Spleen (tissue), 13 donors: ENCODE measurements at places on chromosomes 6 and 20. TPM values are rescaled to one million over a fixed set of nuclear protein-coding genes. Genes with fewer than 3 reads are reported as not detected.

DNA sequence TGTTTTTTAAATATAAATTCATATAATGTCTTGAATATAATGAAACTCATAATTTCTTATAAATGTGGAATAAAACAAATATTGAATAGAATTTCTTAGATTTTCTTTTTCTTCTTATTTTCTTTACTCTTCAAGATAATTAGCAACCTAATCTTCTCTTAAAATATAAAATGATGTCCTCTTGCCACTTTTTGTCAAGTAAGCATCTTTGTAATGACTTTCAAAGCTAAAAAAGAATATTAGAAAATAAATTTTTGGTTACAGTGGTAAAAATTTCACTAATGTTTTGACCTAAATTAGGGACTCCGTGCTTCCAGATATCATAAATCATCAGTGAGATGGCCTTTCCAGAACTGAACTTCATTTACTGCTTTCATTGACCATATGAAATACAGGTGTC is 846.4 kb downstream of the FRK start:
- DNase-seq: no peak
- no peaks in the 10 kb centered on the region for H3K36me3 ChIP-seq
- no peaks in the 10 kb centered on the region for H3K27me3 ChIP-seq
- H3K27ac ChIP-seq: no peak overlapping the region
- no peak overlapping the region for H3K4me3 ChIP-seq

DNA sequence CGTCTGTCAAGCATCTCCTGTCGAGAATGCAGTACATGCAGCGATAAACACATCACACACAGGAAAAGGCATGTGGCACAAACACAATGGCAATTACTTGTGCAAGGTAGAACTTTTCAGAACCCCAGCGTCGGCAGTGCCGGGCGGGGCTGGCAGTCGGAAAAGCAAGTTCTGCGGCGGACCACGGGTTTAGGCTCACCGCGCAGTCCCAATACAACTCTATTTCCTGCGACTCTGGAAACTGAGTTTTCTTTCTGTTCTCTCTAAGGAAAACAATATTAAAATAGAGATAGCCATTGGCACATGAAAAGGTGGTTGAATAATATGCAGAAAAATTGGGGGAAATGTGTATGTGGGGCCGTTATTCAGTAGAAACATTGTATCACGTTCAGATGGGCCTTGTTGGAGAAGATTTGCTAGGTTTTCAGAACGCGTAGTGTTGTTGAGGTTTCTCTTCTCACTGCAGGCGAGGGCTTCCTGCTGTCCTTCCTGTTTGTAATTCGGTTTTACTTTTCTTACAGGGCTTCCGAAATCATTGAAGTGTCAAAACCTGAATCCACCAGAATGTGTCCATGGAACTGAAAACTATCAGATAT is 369.5 kb downstream of the THBS2 start:
- peak; percentile 61 for DNase-seq
- peak overlapping the region; percentile 66 for H3K27ac ChIP-seq
- H3K4me1 ChIP-seq: no peaks in the 10 kb centered on the region

GRCh38 chr20:6868861-6869260 is 101.4 kb downstream of the BMP2 start:
- H3K4me1 ChIP-seq: no peaks in the 10 kb centered on the region
- DNase-seq: no peak
- no peak overlapping the region for H3K4me3 ChIP-seq
- no peaks in the 10 kb centered on the region for H3K27me3 ChIP-seq
- no peaks in the 10 kb centered on the region for H3K36me3 ChIP-seq

DNA sequence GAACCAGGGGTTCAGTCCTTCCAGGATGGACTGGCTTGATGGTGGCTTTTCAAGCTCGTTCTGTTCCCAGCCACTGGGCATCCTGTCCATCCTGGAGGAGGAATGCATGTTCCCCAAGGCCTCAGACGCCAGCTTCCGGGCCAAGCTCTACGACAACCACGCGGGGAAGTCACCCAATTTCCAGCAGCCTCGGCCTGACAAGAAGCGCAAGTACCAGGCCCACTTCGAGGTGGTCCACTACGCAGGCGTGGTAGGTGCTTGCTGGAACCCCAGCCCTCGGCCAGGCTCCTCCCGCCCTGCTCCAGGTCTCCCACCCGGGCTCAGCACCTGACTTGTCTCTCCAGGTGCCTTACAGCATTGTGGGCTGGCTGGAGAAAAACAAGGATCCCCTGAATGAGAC is 34.0 kb downstream of the MYH7B start:
- no peak overlapping the region for H3K4me3 ChIP-seq
- peaks cover 3% of the 10 kb centered on the region for H3K36me3 ChIP-seq
- H3K4me1 ChIP-seq: no peaks in the 10 kb centered on the region
- no peak for DNase-seq

DNA sequence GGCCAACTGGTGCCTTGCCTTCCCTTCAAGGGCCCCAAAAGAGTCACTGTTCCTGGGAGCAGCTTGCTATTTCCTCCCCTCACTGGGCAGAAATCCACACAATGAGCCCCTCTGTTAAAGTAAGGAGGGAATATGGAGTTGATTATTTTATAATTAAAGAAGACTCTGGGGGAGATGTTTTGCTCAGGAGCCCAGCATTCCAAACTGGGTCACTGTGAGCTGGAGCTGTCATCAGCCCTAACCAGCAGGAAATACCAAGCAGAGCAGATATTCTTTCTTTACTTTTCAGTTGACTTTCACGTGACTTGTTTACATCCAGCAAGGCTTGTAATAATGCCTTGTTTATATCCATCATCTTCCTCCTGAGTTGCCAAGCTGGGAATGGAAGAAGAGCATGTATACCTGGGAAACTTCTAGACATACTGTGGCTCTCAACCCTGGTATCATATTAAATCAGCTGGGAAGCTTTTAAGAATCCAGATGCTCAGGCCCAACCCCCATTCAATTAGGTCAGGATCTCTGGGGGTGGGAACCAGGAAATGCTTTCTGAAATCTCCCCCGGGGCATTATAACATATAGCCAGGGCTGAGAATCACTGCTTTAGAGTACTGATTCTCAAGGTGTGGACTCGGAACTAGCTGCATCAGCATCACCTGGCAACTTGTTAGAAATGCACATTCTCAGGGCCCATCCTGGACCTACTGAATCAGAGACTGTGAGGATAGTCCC is 175.6 kb upstream of the MYLIP start:
- H3K27me3 ChIP-seq: no peaks in the 10 kb centered on the region
- DNase-seq: no peak
- no peaks in the 10 kb centered on the region for H3K36me3 ChIP-seq

DNA sequence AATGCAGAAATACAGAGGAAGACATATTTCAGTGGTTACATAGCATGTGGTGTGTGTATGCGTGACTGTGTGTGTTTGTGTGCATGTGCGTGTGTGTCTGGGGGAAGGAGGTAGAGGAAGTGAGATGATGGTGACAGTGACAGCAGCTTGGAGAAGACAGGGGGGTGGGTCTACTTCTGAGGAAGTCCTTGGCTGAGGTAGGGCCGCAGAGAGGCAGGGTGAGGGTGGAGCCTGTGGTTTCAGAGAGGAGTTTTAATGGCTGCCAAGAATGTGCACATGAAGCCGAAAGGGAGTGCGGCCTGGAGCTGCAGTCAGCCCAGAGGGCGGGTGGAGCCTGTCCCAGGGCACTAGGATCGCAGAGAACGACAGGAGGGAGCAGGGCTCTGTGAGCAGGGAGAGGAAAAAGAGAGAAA is 22.7 kb upstream of the RNF24 start:
- DNase-seq: peak; percentile 93
- no peaks in the 10 kb centered on the region for H3K36me3 ChIP-seq
- peak overlapping the region; percentile 29 for H3K4me3 ChIP-seq

- H3K27me3 ChIP-seq: no peaks in the 10 kb centered on the region
- H3K4me1 ChIP-seq: no peaks in the 10 kb centered on the region
- no peak overlapping the region for H3K4me3 ChIP-seq
Measured at GRCh38 chr20:39823224-39823623, 861.1 kb downstream of the DHX35 start.

DNA sequence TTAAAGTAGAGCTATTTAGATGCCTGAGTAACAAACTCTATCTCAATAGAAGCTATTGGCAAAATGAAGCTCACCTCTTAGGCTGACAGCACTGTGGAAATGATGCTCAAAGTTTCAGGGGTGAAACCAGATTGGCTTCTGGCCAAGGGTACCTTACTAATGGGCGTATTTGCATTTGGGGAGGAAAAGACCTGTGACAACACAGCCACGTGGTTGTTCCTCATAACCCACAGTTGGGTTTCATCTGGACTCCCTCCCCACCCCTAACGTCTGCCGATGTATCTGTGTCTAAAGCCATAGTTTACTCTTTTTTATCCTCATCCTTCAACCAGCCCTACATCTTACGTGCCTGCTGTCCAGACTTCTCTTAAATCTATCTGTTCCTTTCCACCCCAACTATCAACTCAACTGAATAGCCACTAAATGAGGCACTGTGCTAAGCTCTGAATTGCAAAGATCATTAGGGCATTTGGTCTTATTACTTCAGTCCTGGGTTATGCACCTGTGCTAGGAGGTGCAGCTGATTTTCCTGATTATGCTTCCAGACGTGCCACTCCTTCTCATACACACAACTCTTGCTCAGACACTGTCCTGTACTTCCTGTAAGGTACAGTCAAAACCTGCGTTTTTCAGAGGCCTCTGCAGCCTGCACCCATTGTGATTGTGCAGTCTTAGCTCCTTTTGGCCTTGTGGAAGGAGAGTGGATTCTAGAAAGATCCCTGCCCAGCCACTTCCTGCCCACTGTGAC is 80.6 kb upstream of the ARMC2 start:
- no peaks in the 10 kb centered on the region for H3K27me3 ChIP-seq
- no peak for DNase-seq
- H3K4me1 ChIP-seq: peaks cover 6% of the 10 kb centered on the region
- no peak overlapping the region for H3K27ac ChIP-seq
- H3K36me3 ChIP-seq: no peaks in the 10 kb centered on the region
- H3K4me3 ChIP-seq: no peak overlapping the region

DNA sequence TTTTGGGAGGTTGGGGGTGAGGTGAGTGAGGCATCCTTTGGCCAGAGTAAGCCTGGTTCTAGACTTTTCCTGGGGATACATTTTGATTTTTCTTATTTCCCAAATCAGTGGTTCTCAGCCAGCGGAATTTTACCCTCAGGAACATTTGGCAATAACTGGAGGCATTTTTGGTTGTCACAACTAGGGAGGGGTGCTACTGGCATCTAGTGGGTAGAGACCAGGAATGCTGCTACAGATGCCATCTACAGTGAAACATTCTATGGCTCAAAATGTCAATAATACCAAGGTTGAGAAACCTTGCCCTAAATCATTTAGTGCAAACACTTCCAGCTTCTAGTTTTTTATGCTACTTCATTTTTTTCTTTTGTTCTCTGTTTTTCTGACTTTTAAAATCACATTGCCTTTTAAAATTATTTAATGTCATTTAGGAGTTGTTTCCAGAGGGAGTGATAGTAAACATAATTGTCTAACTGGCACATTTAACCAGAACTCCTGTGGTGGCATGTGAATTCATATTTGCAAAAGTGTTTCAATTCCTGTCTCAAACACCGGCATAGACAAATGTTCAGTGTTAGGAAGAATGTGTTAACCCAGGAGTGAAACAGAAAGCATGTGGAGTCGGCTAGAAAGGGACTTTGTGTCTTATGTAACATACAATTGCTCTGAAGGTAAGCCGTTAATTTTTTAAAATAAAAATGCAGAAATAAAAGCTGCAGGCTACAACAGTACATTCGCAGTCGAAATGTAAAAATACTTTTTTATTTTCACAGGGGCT is 59.0 kb downstream of the QRSL1 start:
- H3K27me3 ChIP-seq: no peaks in the 10 kb centered on the region
- no peak for DNase-seq
- peaks cover 6% of the 10 kb centered on the region for H3K4me1 ChIP-seq
- H3K27ac ChIP-seq: no peak overlapping the region
- no peak overlapping the region for H3K4me3 ChIP-seq

GRCh38 chr20:10784554-10785183 is 110.9 kb upstream of the JAG1 start:
- no peaks in the 10 kb centered on the region for H3K27me3 ChIP-seq
- H3K36me3 ChIP-seq: no peaks in the 10 kb centered on the region
- no peak for DNase-seq
- no peak overlapping the region for H3K27ac ChIP-seq
- H3K4me1 ChIP-seq: no peaks in the 10 kb centered on the region

DNA sequence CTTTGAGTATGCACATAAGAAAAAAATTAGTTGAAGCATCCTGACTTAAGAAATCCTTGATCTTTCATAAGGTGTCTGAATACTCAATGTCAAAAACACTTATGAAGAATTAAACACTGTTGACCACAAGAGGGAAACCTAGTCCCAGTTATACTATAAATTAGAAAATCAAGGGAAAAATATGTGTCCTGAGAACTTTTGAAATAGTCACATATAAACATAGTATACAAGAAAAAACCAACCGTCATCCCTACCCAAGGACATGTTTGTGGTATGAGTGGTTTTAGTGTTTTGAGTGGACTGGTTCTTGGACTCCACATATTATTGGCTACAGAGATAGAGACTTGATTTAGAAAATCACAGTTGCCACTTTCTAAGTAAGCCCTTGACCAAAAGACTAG is 7.6 kb upstream of the HLA-DRA start:
- no peak overlapping the region for H3K27ac ChIP-seq
- H3K36me3 ChIP-seq: no peaks in the 10 kb centered on the region
- no peak overlapping the region for H3K4me3 ChIP-seq
- no peak for DNase-seq

DNA sequence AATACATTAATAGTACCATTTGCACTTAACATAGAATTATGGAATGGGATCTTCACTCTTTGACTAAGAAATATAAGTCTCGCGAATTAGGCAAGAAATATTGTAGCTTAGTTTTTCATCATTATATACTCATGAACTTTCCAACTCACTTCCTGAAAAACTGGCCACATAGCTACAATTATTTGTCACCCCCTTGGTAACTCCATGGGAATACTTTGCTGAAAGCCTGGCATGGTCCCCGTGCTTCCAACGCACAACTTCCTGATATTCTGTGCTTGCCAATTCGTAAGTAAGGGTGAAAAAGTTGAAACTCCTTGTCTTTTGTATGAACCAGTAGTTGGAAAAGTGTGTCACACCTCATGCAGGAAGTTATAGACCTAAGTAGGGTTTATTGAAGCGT is 23.7 kb upstream of the HLA-DQA1 start:
- H3K4me1 ChIP-seq: no peaks in the 10 kb centered on the region
- no peak overlapping the region for H3K27ac ChIP-seq
- DNase-seq: no peak
- H3K27me3 ChIP-seq: no peaks in the 10 kb centered on the region
- H3K4me3 ChIP-seq: no peak overlapping the region
- H3K36me3 ChIP-seq: no peaks in the 10 kb centered on the region

DNA sequence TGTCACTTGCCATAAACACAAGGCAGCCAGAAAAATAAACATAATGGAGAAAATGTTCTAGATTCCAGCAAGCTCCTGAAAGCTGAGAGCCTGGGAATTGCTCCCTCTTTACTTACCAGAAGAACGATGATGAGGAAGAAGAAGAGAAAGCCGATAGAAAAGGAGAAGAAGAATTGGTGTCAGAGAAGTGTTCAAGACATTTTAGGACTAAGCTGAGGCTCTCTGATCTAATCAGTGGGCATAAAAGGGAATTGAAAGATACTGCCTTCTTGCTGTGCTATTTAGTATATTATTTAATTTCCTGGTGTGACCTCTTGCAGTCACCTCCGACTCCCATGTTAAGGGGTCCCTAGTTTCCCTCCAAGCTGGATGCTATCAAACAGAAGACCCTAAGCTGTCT is 316.6 kb upstream of the JARID2 start:
- no peaks in the 10 kb centered on the region for H3K4me1 ChIP-seq
- H3K36me3 ChIP-seq: no peaks in the 10 kb centered on the region
- no peak overlapping the region for H3K4me3 ChIP-seq
- H3K27ac ChIP-seq: no peak overlapping the region
- no peak for DNase-seq

The FAM217A gene
- total RNA-seq: not detected

The GHRH gene
- total RNA-seq: not detected

The CRISP3 gene
- total RNA-seq: 5.7 TPM

The PHACTR3 gene
- 10.8 TPM for total RNA-seq

The SMIM26 gene
- total RNA-seq: 99.9 TPM

The KHDC1 gene
- total RNA-seq: 1.5 TPM
